Pons (tissue), 1 donor: ENCODE measurements at places on chromosomes 11 and 22.

DNA sequence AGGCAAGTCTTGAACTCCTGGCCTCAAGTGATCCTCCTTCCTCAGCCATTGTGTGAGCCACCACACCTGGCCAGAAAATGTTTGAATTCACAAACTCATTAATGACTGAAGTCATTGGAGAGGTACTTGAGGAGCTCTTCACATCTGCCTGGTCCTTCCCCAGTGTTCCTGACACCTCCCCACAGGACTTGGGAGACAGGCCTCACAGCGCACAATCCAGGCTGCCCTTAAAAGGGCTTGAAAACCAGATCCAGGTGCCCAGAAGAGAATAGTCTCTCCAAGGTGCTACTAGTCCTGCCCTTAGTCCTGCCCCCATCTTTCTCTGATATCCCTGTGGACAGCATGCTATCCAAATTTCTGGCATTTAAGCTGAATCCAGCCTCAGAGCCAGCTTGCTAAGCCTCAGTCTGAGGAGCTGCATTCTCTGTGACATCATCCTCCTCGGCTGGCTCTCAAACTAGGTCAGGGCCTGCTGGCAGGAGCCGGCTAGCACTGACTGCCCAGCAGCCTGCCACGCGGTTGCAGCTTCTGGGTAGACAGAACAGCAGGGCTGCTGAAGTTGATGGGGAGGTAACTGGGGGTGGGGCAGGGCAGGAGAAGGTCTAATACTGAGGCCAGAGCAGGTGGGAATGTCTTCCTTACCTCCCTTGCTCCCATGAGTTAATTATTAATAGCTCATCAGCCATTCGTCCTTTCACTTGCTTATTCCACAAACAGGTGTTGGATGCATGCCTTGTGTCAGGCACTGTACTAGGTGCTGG lies 35.3 kb upstream of the NECTIN1 start:
- DNase-seq: peak; percentile 69

DNA sequence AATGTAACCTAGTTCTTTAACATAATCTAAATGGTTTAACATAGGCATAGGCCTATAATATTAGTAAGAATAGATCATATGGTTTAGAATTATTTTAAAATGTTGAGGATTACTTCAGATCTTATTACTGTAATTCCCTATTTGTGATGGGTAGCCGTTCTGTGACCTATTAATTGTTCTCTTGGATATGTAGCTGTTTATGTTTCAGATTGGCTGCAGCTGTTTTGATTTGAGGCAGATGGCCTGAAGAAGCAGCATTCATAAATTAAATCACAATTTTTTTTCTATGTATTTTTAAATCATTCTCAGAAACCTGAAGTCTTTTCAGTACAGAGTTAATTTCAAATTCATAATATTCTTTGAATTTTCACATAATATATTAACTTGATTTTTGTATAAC lies 104.5 kb downstream of the PDE3B start:
- DNase-seq: no peak

DNA sequence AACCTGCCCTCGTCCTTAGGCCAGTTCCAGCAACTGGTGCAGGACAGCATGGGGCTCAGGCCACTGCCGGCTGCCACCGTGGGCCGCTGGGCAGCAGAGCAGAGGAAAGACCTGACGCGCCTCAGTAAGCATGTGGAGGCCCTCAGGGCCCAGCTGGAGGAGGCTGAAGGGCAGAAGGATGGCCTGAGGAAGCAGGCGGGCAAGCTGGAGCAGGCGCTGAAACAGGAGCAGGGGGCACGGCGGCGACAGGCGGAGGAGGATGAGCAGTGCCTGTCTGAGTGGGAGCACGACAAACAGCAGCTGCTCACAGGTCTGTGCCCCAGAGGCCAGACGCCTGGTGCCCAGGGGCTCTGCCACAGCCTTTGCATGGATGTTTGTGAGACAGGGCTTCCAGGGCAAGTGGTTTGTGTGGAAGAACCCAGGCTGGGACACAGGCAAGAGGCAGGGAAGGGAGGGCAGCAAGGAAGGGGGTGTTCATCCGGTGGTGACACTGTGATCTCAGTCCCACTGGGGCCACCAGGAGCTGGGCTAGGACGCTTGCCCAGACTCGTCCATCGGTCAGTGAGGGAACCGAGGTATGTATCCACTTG lies 13.9 kb downstream of the CCDC157 start:
- DNase-seq: no peak

DNA sequence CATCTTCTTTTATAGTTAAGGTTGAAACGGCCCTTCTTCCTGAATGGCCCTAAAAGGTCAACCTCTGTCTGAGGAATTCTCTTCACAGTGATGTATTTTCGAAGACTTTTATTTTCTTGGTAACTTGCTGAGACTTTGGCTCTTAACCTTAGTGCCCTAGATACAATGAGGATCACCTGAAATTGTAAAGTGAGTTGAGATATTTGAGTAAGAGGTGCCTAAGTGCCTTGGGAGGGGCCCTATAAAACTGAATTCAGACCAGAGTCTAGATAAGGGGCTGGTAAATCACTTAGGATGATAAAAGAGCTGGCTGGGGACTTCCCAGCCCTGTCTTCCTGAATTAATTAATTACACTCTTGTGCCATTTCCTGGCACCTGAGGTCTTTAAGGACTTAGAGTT lies 505.6 kb upstream of the KIRREL3 start:
- DNase-seq: no peak

DNA sequence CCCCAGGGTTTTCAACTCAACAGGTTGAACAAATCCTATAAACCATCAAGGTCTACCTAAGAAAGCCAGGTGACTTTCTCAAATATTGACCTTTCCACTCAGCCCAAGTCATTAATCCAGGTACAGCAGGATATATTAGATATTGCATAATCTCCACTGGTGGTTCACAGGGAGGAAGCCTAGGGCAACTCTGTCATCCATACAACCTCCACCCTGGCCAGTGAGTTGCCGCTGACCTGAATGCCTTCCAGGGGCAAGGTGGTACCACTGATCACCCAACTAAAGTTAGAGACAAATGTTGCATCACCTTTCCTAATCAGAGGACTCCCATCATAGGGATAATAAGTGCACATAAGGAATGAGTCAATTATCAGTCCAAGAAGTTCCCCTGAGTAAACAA lies 22.9 kb downstream of the GUCD1 start:
- DNase-seq: no peak

DNA sequence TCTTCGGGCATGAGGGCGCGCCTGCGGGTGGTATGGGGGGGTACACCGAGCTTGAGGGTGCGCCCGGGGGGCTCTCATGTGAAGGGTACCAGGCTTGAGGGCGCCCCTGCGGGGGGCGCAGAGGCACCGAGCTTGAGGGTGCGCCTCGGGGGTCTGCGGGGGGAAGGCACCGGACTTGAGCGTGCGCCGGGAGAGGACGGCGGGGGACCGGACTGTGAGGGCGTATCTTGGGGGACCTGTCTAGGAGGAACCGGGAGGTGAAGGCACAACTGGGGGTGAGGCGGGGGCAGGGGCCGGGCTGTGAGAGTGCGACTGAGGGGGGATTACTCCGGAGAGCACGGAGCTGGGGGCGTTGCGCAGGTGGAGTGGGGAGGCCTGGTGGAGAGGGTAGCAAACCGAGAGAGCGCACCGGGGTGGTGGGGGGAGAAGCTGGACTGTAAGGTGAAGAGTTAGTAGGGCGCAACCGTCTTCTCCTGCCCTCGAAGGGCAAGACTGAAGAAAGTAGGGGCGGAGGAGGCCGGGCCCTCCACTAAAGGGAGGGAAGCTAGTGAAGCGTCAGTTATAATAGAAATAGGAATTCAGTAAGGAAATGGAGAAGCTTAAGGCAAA lies 1.1 kb upstream of the DDX6 start:
- DNase-seq: no peak

DNA sequence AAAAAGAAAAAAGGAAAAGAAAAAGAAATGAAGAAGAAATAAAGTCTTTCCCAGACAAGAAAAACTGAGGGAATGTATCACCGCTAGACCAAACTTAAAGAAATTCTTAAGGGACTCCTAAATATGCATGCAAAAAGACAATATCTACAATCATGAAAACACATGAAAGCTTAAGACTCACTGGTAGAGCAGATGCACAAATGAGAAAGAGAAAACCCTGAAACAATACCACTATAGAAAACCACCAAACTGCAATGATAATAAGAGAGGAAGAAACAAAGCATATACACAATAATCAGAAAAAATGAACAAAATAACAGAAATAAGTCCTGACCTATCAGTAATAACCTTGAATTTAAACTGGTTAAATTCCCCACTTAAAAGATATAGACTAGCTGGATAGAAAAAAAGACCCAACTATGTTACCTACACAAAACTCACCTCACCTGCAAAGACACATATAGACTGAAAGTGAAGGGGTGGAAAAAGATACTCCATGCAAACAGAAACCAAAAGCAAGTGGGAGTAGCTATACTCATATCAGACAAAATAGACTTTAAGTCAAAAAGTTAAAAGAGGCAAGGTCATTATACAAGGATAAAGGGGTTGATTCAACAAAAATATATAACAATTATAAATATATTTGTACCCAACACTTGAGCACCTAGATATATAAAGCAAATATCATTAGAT lies 61.3 kb upstream of the NARS2 start:
- no peak for DNase-seq

GRCh38 chr11:82995235-82995634 lies 76.5 kb downstream of the RAB30 start:
- no peak for DNase-seq

DNA sequence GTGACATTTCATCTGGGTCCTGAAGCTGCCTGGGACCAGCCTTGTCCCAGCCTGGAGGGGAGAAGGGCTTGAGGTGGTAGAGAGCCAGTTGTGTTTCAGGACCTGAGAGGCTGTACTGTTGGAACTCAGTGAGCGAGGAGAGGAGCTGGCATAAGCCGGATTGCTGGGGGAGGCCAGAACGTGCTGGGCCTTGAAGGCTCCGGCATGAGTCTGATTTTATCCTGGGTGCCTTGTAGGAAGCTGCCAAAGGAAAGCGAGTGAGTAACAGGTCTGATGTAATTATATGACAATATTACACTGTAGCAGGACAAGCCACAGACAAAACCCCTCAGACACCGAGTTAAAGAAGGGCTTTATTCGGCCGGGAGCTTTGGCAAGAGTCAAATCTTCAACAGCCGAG lies 17.2 kb downstream of the AP2A2 start:
- DNase-seq: no peak

DNA sequence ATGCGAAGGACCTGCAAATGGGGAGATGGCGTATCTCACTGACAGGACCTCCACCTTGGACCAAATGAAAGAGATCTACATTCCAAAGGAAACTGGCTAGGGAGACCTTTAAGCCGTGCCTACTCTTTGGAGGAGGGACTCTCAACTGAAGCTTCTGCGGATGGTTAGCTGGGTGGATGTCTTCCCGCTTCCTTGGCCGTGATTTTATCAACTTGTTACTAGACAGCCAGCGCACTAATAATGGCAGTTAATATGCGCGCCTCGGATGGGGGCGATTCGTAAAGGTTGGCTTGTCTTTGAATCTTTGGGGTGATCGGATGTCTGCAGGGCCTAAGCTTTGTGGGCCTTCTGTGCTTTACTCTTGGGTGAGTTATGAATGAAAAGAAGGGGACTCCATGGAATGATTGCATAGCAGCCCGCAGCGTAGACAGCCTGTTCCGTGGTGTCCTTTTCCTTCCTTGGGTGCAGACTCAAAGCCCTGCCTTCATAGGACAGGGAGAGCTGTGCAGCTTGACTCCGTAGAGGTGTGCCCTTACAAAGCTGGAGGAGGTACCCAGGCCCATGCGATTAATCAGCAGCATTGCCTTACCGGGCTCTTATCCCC lies 1.5 kb downstream of the ZNRF3 start:
- no peak for DNase-seq

DNA sequence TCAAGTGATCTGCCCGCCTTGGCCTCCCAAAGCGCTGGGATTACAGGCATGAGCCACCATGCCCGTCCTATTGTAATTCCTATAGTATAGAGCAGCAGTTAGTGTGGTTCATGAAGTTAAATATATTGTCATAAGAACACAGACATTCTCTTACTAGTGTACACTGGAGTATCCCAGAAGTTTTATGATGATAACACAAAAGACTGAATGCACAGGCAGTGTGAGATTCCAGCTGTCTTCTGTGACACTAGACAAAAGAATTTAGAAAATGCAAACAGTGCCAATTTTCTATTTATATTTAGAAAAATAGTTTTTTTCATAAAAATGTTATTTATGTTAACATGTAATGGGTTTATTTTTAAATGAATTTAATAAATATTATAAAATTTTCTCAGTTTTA lies 39.4 kb upstream of the RBX1 start:
- DNase-seq: no peak

GRCh38 chr11:73383249-73384124 lies 7.3 kb downstream of the RELT start:
- DNase-seq: peak; percentile 92

DNA sequence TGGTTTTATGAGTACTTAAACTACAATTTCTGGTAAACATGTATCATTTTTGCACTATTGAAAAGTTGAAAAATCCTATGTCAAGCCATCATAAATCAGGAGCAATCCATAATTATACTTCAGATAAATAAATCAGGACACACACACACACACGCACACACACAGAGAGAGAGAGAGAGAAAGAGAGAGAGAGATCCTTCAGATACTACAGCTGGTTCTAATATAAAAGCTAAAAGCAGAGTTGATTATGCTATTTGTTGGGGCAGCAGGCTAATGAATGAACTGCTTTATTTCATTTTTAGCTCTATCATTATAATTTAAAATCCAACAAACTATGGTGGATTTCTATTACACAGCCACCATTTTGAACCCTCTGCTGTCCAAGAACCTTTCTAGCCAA lies 322.4 kb upstream of the CCDC90B start:
- no peak for DNase-seq

DNA sequence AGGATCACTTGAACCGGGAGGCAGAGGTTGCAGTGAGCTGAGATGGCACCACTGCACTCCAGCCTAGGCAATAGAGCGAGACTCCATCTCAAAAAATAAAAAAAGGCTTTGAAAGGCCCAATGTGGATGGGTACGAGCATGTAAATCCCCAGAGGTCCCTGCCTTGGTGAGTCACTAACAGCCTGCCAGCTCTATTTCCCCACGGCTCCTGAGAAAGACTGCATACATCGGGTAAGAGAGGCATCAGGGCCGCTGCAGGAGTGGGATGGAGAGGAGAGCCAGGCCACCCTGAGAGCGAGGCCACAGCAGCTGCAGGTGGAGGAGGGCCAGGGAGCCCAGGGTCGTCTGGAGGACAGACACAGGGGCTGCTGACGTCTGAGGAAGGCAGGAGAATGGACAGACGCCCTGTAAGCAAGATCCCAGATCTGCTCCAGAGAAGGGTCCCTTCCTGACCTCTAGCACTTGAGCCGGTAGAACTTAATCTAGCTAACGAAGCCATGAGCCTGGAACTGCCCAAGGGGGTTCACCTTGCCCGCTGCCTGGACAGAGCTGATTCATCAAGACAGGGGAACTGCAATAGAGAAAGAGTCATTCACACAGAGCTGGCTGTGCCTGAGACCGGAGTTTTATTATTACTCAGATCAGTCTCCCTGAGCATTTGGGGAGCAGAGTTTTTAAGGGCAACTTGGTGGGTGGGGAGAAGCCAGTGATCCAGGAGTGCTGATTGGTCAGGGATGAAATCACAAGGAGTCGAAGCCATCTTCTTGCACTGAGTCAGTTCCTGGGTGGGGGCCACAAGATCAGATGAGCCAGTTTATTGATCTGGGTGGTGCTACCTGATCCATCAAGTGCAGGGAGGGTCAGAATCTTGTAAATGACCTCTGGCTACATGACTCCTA lies 5.1 kb upstream of the KRTAP5-9 start:
- DNase-seq: no peak

GRCh38 chr11:28289444-28289843 lies 181.3 kb downstream of the METTL15 start:
- no peak for DNase-seq

GRCh38 chr11:57330029-57330428 lies 5.3 kb upstream of the TNKS1BP1 start:
- DNase-seq: no peak
